T-helper 1 cell (primary cell): ENCODE measurements at places on chromosomes 7 and 10.

DNA sequence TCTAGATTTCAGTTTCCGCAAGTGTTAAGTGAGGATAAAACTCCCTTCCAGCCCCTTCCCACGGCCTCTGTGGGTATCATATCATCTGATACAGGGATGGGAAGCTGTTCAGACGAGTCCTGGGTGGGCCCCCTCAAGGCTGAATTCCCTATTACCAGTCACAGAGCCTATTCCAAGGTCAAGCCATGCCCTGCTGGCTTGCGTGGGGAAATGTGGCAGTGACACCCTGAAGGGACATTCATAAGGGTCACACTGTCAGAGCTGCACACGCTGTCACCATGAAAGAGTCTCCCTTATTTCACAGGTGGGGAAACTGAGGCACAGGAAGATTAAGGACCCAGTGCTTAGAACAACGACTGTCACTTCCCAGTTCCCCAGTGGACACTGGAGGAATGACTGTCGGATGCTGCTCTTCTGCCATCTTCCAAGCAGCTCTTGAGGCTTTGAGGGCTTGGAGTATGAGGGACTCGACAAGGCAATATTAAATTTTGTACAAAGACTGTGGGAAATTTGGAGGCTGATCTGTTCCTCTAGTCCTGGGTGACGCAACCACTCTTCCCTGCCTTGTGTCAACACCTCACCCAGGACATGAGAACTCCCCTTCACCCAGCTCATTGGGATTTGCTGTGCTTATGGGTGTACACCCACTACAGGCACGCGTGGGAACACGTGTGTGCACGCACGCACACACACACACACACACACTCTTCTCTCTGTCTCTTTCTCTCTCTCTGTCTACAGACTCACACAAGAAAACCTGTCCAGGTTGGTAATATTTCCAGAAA is 386.0 kb downstream of the RPS24 start:
- no peak for DNase-seq

DNA sequence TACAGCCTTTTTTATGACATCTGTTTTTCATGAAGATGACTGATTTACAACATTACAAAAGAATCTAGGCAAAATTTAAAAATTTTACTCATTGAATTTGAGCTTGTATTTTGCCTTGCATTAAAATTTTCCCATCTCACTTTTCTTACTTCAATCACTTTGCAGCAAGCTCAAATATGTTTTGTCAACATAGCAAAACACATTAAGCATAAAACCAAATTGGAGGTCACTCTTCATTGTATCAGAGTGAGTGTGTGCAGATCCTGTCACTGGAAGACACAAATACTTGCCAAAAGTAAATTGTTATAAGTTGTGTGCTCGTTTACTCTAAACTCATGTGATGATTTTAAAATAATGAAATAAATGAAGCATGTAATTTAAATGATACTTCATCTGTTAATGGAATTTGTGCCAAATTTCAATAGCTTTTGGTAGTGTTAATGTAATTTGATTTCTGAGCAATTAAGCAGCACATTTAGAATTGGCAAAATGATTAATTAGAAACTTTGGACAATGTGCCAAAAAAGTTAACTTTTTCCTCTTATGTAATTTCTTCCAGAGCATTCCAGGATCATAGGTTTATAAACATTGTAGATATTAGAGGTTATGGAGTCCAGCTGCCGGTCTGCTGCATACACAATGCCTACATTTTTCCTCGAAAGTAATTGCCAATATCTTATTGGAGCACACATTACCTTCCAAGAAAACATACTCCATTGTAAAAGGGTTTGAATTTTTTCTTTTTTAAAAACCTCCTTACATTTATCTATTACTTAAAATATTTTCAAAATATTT is 1078.2 kb upstream of the LRRTM3 start:
- no peak for DNase-seq

DNA sequence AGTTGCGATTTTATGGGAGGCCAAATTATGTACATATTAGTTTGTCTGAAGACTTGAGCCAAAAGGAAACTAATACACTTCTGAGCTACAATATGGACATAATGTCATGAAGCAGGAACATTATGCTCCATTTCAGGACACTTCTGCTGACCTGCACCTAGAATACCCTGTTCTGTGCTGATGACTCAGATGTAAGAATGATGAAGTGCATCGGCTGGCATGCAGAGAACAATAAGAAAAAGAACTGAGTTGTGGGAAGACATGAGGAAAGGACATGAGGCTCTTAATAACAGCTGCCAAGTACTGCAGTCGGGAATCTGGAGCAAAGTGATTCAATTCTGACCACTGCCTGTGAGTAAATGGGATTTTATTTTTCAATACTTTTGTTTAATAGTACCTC is 192.9 kb upstream of the VSTM2A start:
- no peak for DNase-seq

- DNase-seq, result no peak
These were observed 24.8 kb upstream of the UNC5B start for GRCh38 chr10:71187600-71187999.

DNA sequence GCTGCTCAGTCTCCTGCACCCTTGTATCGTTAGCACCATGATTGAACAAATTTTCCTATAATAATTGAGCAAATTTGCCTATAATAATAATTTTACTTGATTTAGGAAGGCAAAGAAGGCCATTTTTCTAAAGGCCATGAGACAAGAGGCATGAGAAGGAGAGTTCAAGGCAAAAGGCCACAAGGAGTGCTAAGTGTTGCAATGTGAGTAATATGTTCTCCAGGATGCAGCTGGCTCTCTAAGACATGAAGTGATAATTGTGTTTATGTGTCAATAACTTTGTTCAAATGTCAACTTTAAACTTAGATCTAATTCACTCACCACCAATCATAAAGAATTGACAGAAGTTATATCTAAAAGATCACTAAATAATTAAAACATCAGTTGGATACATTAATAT is 53.8 kb downstream of the SGCE start:
- no peak for DNase-seq

DNA sequence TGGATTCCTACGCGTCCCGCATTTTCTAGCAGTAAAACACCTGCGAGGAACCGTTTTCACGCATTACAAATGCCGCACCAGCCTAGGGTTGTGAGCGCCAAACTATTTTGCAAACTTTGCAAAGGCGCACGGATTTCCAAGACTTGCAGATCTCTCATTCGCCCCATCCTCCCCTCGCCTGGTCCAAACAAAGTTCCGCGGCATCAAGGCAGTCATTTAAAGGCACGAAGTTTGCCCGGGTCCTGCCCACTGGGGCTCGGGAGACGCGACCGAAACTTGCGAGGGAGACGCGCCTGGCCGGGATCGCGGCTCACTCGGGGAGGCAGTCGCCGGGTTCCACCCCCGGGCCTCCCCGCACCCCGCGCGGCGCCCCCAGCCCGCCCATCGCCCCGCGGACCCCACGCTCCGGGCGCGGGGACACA is 613 bp downstream of the USP6NL start:
- no peak for DNase-seq
